ENCODE measurements at places on chromosomes 5 and 9. TPM values are rescaled to one million over a fixed set of nuclear protein-coding genes. Genes with fewer than 3 reads are reported as not detected.

Gene CTSV
- polyA plus RNA-seq, result 60.9 TPM

Gene HTR4
- 1.9 TPM for polyA plus RNA-seq

Gene CCL27
- 1.3 TPM for polyA plus RNA-seq

Gene GPX8
- 71.1 TPM for polyA plus RNA-seq

GRCh38 chr5:38453921-38454320 lies 102.5 kb downstream of the LIFR start:
- no peak for DNase-seq
- H3K4me3 ChIP-seq, result no peak overlapping the region
- H3K36me3 ChIP-seq, result no peaks in the 10 kb centered on the region
- H3K4me1 ChIP-seq, result no peaks in the 10 kb centered on the region

GRCh38 chr5:147567917-147568598 lies 58.2 kb upstream of the DPYSL3 start:
- DNase-seq, result no peak
- no peak overlapping the region for H3K27ac ChIP-seq
- no peaks in the 10 kb centered on the region for H3K4me1 ChIP-seq
- H3K4me3 ChIP-seq, result no peak overlapping the region
- no peaks in the 10 kb centered on the region for H3K27me3 ChIP-seq

- H3K27me3 ChIP-seq, result no peaks in the 10 kb centered on the region
- no peak overlapping the region for H3K27ac ChIP-seq
- H3K4me3 ChIP-seq, result no peak overlapping the region
- no peak for DNase-seq
- no peaks in the 10 kb centered on the region for H3K36me3 ChIP-seq
These were observed 413.0 kb upstream of the PTPRD start for GRCh38 chr9:11025775-11026174.

DNA sequence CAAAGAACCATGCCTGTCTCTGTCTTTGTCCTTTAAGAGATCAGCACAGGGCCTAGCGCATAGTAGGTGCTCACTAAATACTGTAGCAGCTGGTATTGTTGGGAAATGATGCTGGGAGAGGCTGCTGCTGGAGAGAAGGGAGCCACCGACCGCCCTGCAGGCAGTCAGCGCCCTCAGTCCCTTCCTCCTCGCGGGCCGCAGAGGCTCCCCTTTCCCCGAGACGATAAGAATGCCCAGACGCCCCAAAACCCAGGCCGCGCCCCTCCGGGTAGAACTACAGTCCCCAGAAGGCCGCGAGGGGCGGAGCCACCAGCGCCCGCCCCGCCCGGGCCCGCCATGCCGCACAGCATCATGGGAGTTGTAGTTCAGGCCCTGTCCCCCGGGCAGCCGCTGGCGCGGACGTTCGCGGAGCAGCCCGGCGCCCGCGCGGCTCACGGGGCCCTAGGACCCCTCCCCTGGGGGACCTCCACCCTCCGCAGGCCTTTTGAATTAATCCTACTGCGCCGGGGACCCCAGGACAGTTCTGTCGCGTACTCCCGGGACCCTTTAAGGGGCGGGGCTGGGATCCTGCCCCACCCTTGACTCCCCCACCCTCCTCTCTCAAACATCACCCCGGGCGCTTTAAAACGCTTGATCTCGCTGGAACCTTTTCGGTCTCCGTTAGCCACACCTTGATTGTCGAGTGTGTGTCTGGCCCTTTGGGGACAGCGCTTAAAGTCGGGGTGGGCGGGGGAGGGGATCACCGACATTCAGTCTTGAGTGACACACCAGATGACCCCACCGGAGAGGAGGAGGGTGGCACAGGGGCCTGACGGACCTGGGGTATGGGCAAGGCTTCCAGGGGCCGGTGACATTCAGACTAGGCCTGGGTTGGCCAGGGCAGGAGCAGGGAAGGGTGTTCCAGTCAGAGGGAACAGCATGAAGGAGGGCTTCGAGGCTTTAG lies 24.8 kb upstream of the IER5L start:
- H3K27me3 ChIP-seq, result no peaks in the 10 kb centered on the region
- H3K4me1 ChIP-seq, result no peaks in the 10 kb centered on the region
- H3K36me3 ChIP-seq, result no peaks in the 10 kb centered on the region
- H3K4me3 ChIP-seq, result peak overlapping the region; percentile 57

GRCh38 chr9:98008764-98009163 lies 25.6 kb downstream of the ANP32B start:
- H3K36me3 ChIP-seq, result peaks cover 68% of the 10 kb centered on the region
- DNase-seq, result no peak
- no peak overlapping the region for H3K27ac ChIP-seq
- H3K4me3 ChIP-seq, result no peak overlapping the region

DNA sequence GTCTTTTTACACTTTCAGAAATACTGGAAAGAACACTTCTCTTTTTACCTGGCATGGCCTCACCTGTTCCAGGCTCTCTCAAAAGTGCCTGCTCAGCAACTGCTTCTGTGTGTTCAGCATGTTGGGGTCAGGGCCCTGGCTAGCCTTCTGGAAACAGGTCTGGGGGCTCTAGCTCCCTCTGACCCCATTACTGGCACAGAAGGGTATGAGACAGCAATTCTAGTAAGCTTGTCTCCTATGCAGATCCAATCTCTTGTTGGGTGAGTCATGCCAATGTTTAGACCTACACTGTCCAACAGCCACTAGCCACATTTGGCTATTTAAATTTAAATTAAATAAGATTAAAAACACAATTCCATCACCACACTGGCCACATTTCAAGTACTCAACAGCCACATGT lies 80.8 kb downstream of the MAPKAP1 start:
- H3K36me3 ChIP-seq, result no peaks in the 10 kb centered on the region
- H3K4me3 ChIP-seq, result no peak overlapping the region
- H3K27ac ChIP-seq, result no peak overlapping the region
- no peaks in the 10 kb centered on the region for H3K27me3 ChIP-seq

Gene FBLL1
- polyA plus RNA-seq, result not detected

Gene ST8SIA4
- polyA plus RNA-seq, result 0.02 TPM

DNA sequence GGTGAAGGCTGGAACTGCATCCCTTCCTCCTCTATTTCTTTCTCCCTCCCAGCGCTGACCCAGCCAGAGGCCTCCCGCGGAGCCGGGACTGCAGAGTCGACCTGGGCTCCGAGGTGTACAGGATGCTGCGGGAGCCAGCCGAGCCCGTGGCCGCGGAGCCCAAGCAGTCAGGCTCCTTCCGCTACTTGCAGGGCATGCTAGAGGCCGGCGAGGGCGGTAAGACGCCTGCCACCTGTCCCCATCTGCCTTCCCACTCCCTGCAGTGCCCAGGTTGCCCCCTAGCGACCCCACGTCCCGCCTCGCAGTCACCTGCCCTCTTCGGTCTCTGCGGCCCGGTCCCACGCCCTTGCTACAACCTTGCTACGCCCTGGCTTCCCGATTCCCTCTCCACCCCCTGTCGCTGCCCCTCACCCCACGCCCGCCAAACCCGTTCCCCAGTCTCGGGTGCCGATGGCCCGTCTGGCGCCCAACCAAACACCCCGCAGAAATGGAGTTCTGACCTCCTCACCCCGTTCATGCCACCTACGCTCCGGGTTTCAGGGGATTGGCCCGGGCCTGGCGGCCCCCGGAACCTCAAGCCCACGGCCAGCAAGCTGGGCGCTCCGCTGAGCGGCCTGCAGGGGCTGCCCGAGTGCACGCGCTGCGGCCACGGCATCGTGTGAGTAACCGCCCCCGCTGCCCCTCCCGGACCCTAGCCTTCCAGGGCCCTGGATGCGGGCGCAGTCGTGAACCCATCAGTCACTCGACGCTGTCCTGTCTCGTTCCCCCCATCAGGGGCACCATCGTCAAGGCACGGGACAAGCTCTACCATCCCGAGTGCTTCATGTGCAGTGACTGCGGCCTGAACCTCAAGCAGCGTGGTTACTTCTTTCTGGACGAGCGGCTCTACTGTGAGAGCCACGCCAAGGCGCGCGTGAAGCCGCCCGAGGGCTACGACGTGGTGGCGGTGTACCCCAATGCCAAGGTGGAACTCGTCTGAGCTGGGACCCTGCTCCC lies 14.1 kb downstream of the PDLIM4 start:
- no peak overlapping the region for H3K4me3 ChIP-seq
- no peaks in the 10 kb centered on the region for H3K36me3 ChIP-seq
- DNase-seq, result no peak
- H3K4me1 ChIP-seq, result no peaks in the 10 kb centered on the region

DNA sequence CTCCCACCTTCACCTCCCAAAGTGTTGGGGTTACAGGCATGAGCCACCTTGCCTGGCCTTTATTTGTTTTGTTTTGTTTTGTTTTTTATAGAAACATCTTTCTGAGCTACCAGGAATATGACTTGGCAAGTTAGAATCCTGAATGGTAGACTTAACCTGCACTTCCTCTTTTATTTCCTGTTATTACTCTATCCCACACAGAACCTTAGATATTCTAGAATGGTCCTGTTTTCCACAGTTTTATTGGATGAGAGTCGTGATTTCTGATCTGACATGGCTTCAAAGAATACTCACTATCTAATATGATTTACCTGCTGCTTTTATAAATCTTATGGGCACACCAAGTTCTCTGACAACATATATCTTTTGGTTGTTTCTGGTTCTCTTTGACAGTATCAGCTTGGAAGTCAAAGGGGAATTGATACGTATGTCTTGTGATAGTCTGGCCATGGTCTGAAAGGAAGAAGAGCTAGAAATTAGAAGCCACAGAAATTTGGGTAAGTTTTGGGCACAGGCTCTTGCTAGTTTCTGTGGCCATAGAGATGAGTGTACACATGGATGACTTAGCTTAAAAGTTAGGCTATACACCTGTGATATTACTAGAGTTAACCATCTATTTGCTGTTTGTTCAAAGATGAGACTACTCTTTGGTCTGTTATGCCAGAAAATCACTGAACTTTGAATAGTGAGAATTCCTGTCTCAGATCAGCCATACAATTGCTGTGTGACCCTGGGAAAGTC lies 4.7 kb upstream of the PANK3 start:
- peaks cover 4% of the 10 kb centered on the region for H3K4me1 ChIP-seq
- H3K4me3 ChIP-seq, result no peak overlapping the region
- no peaks in the 10 kb centered on the region for H3K27me3 ChIP-seq

Gene GRM6
- polyA plus RNA-seq, result not detected

- no peaks in the 10 kb centered on the region for H3K36me3 ChIP-seq
- DNase-seq, result no peak
- H3K27ac ChIP-seq, result no peak overlapping the region
- H3K4me3 ChIP-seq, result no peak overlapping the region
- no peaks in the 10 kb centered on the region for H3K27me3 ChIP-seq
- no peaks in the 10 kb centered on the region for H3K4me1 ChIP-seq
These were observed 76.1 kb downstream of the OR2K2 start for GRCh38 chr9:111253742-111254437.

Measured in cardiac muscle cell (in vitro differentiated cells and primary cell).